ENCODE measurements at places on chromosomes 12 and 14. TPM values are rescaled to one million over a fixed set of nuclear protein-coding genes. Genes with fewer than 3 reads are reported as not detected.

DNA sequence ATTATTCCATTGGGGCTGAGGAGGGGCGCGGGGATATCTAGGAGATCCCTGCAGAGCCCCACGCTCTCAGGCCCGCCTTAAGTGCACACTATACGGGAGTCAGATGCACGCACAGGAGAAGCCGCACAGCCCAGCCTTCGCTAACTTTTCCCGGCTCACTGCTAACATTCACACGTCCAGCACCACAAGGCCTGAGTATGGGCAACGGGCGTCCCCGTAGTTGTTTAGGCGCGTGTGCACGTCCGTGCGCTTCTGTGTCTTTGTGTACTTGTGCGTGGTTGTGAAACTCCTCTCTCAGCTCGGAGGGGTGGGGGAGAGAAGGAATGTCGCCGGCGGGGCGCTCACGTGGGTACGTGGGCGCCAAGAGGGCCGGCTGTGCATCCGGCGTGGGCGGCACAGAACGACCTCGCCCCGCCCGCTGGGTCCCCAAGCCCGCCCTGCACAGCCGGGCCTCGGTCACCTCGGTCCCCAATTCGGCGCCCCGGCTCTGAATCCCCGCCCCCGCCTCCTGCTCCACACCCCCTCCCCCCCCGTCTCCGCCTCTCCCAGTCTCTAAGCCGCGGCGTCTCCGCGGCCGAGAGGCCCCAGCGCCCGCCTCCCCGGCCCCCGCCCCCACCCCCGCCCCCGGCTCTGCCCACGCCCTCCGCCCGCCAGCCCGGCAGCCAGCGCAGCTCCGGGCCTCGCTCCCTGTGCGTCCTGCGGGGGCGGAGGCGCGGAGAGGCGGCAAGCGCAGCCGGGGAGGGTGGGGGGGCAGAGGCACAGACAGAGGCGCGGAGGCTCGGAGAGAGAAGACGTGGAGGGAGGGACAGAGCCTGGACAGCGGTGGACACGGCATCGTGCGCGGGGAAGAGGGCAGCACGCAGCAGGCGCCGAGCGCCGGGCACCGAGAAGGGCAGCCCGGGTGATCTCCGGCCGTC lies at the start of gene NAB2:
Gene NAB2, plus strand, starts transcription at position 761 of the 917 bp plus-strand sequence. CDS start 158 bp downstream, outside the sequence.
- DNase-seq: peak; percentile 96

DNA sequence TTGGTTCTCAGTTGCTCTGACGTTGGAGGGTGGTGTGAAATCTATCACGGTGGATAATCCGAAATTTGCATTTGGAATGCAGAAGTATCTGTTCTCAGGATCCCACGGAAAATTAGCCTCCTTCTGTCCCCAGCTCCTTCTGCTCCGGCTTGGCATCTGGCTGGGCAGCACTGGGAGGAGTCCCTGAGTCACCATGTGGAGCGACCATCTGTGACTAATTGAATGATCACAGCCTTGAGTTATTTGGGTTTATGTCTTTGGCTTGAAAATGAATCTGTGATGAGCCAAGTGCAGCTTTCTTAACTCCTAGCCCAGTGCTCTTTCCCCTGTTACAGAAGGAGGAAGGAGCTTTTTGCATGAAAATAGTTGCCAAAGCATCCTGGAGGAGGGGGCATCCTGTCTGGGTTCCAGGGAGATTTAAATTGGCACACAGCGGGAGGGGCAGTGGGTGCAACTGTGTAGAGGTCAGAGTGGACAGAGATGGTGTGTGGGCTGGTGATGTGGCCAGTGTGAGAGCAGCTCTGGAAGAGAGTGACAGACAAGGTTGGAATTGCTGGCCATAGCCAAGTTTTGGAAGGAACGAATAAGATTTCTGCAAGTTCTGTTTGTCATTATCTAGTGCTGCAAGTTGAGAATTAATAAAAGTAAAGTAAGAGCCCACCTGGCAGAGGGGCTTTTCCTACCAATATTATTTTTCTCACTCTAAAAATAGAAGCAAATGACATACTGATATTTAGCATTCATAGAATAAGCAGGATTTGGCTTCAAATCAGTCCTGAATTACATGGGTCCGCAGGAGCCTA lies 74.4 kb downstream of the SLC24A4 start:
- no peak for DNase-seq

The SLC6A13 gene
- polyA plus RNA-seq: 11.3 TPM

The AQP6 gene
- polyA plus RNA-seq: 0.31 TPM

The CMKLR1 gene
- 1.4 TPM for polyA plus RNA-seq

The NAV3 gene
- not detected for polyA plus RNA-seq

The CDK2 gene
- 20.8 TPM for polyA plus RNA-seq
